ENCODE measurements at places on chromosomes 12 and 14. TPM values are rescaled to one million over a fixed set of nuclear protein-coding genes. Genes with fewer than 3 reads are reported as not detected.

HAL gene
- total RNA-seq: 1.2 TPM

NDRG2 gene
- total RNA-seq: 444 TPM

DNA sequence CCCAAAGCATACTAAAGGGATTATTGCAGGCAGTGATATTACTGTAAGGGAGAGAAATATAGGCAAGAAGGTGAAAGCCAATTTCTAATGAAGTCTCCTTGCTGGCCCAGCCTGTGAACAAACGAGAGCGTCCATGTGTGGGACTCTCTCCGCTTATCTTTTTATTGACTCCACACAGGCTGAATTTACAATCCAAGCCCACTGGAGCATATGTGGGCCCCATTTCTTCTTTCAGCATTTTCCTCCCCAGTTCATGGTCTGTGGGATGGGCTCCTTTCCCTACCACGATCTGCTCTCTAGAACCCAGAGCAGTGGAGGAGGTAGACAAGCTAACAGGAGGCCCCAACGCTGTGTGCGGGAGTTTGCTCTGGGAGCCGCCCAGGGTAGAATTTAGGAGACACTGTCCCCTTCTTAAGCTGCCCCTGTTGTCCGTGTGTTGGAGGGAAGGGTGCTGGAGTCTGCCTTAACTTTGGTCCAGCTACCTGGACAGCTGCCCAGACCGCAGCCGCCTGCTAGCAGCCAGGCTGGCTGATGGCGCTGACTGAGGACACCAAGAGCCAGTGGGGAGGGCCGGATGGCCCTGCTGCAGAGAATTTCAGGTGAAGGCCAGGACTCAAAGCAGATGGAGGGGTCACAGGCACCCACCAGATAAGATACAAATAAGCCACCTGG, 3.2 kb upstream of the HOXC11 start:
- DNase-seq: no peak

- DNase-seq: no peak
Observed at GRCh38 chr14:94612174-94612573, at the start of gene SERPINA3. Gene SERPINA3, plus strand, starts transcription at chr14:94612391. Its CDS starts 2,051 bp downstream, at chr14:94614442.

DNA sequence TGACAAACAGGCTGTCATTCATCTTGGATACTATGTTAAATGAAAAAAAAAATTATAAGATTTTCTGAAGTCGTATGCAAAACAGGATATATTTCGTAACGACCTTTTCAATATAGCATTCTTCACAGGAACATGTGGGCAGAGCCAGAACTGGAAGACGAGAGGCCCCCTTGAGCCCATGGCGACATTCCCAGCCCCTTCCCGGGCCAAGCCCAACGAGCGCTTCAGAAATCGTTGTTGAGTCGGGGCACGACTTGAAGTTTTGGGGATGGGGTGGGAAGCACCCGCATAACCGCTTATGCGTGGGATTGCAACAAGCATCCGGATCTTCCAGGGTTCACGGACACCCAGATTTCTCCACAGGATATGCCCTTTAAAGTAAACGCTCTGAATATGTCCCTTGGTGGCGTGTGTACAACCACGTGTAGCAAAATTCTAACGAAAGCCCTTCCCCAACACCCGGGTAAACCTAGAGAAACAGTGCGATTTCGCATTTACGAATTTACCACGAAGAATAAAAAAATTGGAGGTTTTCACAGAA, 736 bp downstream of the C14orf39 start:
- no peak for DNase-seq

- no peak for DNase-seq
Observed at GRCh38 chr12:81081726-81082125, 3.8 kb downstream of the ACSS3 start.

GRCh38 chr12:116411977-116412376, 134.5 kb upstream of the MED13L start:
- no peak for DNase-seq

DNA sequence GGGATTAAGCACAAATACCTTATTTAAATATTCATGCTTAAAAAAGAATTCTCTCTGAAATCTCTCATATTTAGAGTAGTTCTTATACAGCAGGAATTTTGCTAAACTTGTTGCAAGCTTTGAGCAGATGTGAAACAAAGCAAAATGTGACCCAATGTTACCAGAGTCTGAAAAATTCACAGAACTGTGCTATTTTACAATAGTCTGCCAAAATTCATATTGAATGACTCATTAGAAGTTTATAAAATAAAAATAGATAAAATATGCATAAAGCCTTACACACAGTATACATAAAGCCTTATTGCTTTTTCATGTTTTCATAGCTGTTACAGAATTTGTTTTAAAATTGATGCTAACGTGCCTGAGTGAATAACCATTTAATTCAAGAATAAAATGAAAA, 17.8 kb upstream of the RHOJ start:
- DNase-seq: no peak

DNA sequence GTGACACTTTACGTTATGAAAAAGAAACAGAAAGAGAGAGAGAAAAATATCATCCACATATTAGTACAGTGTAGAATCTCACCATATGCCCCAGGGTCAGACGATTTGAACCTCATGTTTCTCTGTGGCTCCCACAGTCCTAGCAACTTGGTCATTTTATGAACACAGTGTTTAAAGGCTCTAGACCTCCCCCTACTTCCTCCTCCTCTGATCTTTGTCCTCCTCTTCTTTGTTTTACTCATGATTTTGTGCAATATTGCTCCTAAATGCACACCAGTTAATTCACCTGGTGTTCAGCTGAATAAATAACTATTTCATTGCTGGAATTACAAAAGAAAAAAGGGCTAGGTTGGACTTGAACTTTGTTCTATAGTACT, 18.2 kb downstream of the GLT1D1 start:
- no peak for DNase-seq

- DNase-seq: no peak
Observed at GRCh38 chr12:45234139-45234865, 18.4 kb downstream of the ANO6 start.

GRCh38 chr12:104814944-104815343, 143.1 kb downstream of the SLC41A2 start:
- DNase-seq: no peak

DNA sequence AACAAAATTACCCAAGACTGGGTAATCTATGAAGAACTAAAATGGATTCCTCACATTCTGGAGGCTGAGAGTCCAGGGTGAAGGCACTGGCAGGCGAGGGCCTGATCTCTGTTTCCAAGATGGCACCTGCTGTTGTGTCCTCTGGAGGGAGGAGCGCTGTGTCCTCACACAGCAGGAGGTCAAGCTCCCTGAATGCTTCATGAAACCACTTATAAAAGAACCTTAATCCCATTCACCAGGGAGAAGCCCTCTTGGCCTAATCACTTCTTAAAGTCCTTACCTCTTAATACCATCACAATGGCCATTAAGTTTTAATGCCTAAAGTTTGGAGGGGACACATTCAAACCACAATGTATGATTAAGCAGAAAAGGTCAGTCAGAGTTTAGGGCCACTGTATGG, 172.4 kb downstream of the EMP1 start:
- DNase-seq: no peak

GRCh38 chr12:1815814-1816729, 4.3 kb upstream of the LRTM2 start:
- no peak for DNase-seq

DNA sequence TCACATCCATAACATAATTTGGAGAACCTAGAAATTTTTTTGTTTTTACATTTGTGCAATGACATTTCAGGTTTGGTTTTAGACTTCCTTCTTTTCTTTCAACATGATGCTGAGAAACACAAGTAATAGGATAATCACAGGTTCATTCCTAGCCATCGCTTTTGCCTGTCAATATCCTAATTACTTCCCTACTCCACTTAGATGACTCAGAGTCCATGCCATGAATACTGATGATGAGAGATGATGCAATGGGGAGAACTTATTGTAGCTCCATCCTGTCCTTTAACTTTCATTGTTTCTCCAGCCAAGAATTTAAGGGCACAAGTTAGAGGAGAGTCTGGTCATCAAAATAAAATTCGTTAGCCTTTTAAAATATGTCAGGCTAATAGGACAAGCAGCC, 101.3 kb downstream of the PTPRO start:
- no peak for DNase-seq

DNA sequence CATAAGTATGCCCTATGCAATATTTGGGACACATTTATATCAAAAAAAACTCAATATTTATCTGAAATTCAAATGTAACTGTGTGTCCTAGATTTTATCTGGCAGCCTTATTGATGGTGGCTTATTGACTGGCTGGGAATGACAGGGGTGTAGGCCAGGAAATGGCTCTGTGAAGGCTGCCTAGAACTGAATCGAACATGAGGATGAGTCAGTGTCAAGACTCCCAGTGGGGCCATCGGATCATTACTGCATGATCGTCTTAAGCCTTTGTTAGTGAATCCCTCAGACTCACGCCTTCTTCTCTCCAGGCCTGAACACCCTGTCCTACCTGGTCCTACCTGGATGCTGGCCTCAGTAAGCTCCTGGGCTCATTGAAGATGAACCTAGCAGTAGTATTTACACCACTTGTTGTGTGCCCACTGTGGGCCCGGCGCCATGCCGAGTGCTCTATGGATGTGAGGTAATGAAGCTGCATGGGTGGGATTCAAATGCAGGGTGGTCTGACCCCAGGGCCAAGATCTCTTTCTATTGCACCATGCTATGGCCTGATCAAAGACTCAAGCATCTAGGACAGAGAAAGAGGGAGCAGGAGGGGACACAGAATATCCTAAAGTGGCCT, 21.0 kb upstream of the FAIM2 start:
- no peak for DNase-seq

DNA sequence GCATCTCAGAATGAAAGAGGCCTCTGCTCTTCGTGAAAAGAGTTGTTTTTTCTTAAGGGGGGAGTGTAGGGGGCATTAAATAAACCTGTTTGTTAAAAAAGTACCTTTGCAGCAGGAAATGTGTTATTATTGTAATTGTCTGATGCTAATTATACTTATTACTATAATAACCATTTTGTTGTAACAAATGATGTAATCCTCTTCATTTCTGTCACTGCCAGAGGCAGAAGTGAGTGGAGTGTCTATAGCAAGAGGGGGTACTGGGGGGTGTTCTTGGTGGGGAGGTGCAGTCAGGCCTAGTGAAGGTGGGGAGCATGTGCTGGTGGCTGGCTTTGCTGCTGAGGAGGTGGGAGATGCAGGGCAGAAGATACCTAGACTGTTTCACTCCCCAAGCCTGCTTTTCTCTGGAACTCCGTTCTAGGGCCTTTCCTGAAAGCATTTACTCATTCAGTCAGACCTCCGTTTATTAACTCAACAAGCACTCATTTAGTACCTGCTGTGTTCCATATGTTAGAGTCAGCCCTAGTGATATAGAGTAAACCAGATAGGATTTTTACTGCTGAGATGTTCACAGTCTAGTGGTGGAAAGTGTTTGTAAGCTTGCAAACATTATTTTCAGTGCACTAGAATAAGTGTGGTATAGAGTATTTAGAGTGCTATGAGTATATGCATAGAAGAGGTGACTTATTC, 77.5 kb upstream of the CISTR start:
- DNase-seq: no peak

DNA sequence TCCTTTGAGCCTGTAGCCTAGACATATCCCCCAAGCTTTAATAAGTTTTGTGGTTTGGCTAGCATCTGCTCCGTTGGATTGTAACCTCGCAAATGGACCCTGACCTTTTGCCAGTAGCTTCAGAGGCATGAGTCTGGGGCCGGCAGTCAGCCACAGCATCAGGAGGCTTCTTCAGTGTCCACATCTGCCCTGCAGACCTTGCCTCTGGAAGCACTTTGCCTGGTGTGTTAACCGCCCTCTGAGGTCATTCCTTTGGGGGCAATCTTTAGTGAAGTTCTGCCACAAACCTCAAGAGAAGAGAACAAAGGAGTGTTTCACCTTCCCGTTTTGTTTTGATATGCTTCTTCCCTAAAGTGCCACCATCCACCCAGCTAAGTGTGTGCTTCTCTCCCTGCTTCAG, 71.4 kb downstream of the GNS start:
- no peak for DNase-seq

DNA sequence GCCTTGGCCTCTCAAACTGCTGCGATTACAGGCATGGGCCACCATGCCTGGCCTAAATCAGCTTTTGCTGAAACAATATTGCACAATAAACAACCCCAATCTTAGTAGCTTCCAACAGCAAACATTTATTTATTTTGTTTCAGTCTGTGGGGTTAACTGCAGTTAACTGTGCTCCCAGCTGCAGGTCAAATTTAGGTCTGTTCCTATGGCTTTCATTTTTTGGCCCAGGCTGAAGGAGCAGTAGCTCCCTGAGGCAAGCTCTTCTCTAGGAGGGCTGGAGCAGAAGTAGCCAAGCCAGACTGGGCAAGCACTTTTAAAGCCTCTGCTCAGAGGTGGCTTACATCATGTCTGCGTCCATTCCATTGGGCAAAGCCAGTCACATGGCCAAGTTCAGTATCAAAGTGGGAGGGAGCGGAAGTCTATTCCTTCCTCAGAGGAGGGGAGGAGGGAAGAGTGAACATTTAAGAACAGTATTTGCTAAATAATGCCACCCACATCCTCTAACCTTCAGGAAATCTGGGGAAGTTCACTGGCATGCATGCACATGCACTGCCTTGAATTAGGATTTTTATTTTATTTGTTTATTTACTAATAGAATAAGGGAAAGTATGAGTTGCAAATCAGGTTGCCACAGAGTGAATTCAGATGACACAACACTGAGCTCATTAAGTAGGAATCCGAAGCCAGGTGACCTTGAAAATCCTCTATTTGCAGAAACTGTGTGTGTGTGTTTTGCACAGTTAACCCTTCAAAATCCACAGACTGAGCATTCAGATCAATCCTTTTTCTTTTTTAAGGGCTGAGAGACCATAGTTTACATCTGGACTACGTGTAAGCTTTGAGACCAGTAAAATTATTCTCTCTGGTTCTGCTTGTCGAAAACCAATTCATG, 122.0 kb upstream of the SEL1L start:
- no peak for DNase-seq

- peak; percentile 18 for DNase-seq
Observed at GRCh38 chr14:101119830-101120571, 216.5 kb upstream of the RTL1 start.

DNA sequence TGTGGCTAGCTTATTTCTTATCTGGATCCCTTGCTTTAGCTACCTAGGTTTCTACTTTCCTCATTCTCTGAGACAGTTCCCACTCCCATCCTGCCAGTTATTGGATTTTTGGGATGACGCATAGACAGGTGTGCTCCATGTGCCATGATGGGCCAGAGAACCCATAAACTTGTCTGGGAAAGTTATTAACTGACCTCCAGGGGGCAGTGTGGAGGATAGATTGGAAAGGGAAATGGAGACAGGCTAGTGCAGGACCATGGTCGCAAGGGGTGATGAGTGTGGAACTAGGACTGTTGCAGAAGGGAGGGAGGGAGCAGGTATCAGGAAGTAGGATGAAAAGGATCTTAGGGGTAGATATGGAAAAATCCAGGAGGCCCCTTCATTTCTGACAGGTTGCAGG, 80.3 kb downstream of the ESRRB start:
- no peak for DNase-seq

DNA sequence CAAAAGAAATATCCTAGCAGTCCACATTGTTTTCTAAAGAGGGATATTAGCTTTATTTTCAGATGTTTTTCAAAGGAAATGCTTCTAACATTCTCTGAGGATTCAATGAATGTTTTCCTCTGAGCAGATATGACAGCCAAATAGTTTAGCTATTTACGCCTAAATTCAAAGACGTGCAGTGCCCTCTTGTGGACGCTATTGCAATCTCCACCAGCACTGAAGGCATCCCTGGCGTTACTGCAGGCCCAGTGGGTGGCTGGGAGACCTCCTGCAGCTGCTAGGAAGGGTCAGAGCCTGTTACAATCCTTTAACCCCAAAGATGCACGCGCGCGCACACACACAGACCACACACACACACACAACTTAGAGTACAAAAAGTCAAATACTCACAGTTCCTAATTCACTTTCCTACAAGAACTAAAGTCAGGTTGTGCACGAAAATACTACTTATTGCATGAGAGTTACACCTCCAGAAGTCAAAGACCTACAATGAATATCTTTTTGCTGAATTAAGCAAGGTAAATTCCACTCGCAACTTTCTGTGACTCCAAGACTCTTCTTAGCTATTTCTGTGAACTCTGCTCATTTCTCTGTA, 589.3 kb upstream of the TMEM132C start:
- DNase-seq: peak; percentile 54

All from omental fat pad (tissue), 4 donors.